ENCODE measurements at places on chromosomes 1 and 21.

- DNase-seq = no peak
Observed at GRCh38 chr1:61979729-61980128, 214.9 kb upstream of the L1TD1 start.

- no peak for DNase-seq
Observed at GRCh38 chr1:244210884-244211558, 159.9 kb downstream of the ZBTB18 start.

- DNase-seq = peak; percentile 68
Observed at GRCh38 chr1:24932284-24932683, 2.2 kb upstream of the RUNX3 start.

DNA sequence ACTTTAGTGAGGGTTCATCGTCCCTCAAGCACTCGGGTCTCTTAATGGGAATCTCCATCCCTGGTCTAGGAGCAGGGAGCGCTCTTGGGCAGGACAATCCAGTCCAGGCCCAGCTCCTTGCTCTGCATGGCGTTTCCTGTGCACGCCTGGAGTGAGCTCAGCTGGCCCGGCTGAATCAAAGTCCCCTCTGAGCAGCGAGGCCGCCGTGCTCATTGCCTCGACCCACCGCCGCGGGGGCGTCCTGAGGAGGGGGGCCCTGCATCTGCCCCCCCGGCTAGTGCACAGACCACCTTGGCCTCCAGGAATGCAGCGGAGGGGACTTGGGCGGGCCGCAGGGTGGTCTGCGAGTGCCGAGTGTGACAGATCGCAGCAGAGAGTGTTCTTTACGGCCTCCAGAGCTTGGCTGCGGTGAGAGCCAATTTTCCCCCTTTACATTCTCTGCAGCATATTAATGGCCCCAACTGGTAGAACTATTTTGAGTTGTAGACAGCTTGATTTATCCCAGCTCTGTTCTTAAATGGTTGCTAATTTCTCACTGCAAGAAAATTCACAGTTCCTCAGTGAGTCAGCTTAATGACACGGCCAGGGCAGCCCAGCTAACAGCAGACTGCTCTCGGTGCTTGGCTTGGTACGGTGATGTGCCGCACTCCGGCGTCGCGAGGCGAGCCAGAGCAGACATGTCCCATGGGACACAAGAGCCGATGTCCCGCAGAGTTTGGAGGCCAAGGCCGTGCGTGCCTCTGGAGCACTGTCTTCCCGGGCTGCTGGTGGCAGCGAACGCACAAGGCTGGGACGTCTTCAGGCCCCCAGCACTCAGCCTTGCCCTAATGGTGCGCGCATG is 39.8 kb downstream of the SNAP47 start:
- no peak for DNase-seq

DNA sequence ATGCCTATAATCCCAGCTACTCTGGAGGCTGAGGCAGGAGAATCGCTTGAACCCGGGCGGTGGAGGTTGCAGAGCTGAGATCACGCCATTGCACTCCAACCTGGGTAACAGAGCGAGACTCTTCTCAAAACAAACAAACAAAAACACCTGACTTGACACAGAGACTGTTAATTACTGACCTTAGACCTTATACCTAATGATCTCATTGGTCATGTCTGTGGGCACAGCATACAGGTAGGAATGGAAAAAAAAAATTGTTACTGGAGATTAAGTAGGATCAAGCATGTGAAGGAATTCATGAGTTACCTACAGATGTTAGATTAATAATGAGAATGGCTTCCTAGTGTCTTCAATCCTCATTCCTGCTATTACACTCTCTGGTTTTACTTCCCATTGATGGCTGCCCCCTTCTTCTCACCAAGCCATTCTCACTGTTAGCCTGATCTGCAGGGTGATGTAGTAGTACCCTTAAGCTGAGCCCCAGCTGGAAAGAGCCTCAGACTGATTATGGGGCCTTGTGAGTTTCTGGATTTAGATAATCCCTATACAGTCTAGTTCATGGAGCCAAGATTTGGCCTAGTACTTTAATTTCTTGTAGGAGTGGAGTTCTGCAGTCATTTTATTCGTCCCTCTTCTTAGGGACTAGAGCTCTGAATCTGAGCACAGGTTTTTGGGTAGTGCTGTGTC is 8.8 kb downstream of the TBCE start:
- DNase-seq = no peak
